ENCODE measurements at places on chromosomes 3 and 15.

- DNase-seq: no peak
Observed at GRCh38 chr3:112126511-112126911, 6.5 kb downstream of the GCSAM start.

GRCh38 chr15:96242761-96243160 lies 87.7 kb upstream of the NR2F2 start:
- DNase-seq: no peak

- DNase-seq: peak; percentile 31
Observed at GRCh38 chr3:179015551-179016020, 56.0 kb downstream of the ZMAT3 start.

DNA sequence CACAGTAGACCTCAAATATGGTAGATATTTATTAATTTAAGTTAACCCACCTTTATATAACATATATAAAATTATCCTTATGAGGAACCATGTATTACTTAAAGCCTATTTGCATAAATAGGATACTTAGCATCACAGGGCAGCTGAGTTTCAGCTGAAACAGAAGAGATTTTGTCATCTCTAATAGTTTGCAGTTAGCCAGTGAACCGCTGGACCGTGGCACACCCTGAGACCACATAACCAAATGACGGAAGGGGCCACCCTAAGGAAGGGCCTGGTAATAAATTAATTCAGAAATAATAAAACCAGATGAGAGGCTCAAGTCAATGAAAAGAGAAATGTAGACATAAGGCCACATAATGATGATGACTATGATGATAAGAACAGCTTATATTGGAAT lies 107.7 kb downstream of the MYO5A start:
- DNase-seq: no peak

- DNase-seq: no peak
Observed at GRCh38 chr3:122091602-122092295, 36.6 kb downstream of the CD86 start.

GRCh38 chr3:114872588-114872987 lies 274.5 kb downstream of the ZBTB20 start:
- no peak for DNase-seq

DNA sequence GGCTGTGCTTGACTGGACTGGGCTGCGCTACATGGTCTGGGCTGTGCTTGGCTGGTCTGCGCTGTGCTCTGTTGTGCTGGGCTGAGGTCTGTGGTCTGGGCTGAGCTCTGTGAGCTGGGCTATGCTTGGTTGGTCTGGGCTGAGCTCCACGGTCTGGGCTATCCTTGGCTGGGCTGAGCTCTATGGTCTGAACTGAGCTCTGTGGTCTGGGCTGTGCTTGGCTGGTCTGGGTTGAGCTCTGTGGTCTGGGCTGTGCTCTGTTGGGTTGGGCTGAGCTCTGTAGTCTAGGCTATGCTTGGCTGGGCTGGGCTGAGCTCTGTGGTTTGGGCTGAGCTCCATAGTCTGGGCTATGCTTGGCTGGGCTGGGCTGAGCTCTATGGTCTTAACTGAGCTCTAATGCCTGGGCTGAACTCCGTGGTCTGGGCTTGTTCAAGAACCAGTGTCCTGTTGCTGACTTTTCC lies 92.0 kb downstream of the PLXNA1 start:
- DNase-seq: peak; percentile 58

GRCh38 chr3:115239717-115240116 lies 92.6 kb upstream of the ZBTB20 start:
- DNase-seq: peak; percentile 69

DNA sequence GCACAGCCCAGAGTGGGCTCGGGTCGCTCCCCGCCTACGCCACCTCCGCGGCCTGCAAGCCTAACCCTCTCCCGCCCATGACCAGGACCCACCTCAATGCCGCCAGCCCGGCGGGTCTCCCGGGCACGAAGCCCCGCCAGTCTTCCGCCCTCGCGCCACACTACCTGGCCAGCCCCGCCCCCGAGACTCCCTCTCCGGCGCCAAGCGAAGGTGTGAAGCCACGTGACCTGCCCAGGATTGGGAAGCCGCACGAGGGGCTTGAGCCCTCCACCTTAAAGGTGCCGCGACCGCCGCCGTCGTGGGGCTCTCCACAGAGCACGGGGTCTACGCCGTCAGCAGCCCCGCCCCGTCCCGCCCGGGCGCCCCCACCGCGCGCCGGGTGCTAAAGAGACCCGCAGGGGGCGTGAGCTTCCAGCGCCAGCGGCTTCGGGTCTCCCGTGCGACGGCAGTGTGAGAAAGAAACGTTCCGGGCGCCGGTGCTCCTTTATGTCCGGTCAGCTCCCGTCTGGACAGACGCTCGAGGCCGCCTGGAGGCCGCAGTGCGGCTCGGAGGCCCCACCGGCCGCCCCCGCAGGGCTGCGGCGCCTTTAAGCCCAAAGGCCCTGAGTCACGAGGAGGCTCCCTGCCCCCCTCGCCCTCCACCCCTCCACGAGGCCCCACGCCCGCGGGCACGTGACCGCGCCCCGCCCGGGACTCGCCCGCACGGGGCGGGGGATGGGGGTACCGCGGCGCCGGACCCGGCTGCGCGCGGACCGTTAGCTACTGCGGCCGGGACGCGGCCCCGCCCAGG lies at the start of gene CPEB1:
TSS of gene CPEB1 (minus strand) at position 319 of the 790 bp plus-strand sequence. CDS start 18,904 bp downstream, outside the sequence.
- peak; percentile 53 for DNase-seq

GRCh38 chr15:49877117-49877872 lies 241.7 kb downstream of the ATP8B4 start:
- no peak for DNase-seq

GRCh38 chr3:171163101-171164066 lies 136.9 kb upstream of the SLC2A2 start:
- DNase-seq: no peak

GRCh38 chr15:89088605-89089315 lies 504 bp downstream of the ABHD2 start:
- no peak for DNase-seq

GRCh38 chr15:76976572-76977270 lies 18.2 kb upstream of the PSTPIP1 start:
- DNase-seq: no peak

DNA sequence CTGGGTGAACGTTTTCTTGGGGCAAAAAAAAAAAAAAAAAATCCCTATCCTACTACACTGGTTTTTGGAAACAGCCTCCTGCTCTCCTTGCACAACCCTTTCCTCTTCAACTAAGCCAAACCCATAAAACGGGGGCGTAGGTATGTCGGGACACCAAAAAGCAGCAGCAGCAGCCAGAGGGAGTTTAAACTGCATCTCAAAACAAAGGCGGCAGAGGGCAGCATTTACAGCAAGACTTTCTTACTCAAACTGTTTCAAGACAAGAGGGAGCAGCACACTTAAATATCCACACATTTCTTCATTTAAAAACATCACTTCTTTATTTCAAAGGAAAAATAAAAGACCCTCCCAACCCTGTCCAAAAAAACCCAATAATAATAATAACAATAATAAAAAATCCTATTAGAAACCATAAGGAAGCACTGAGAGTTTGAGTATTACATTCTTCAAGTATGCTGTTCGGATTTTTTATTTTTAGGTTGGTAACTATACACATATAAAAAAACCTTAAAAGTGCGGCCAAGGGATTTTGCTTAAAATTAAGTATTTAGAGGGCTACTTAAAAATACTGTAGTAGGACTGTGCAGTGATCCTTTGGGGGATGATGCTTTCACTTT lies 43.9 kb upstream of the PLXND1 start:
- DNase-seq: peak; percentile 40

GRCh38 chr3:110139821-110140220 lies 802.5 kb upstream of the DPPA4 start:
- no peak for DNase-seq

DNA sequence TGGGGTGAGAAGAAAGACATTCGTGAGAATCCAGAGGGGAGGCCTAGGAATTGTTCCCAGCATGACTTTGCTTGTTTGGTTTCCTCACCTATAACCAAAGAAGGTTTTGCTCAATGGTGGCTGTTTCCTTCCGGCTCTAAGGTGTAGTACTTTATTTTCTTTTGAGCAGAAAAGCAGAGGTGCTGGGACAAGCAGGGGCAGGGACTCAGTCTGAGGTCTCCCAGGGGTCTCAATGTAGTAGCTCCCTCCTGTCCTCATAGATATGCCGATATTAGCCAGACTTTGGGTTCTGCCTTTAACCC lies 41.6 kb downstream of the ZBTB38 start:
- no peak for DNase-seq

GRCh38 chr3:127985655-127986225 lies 66.5 kb upstream of the SEC61A1 start:
- DNase-seq: no peak

DNA sequence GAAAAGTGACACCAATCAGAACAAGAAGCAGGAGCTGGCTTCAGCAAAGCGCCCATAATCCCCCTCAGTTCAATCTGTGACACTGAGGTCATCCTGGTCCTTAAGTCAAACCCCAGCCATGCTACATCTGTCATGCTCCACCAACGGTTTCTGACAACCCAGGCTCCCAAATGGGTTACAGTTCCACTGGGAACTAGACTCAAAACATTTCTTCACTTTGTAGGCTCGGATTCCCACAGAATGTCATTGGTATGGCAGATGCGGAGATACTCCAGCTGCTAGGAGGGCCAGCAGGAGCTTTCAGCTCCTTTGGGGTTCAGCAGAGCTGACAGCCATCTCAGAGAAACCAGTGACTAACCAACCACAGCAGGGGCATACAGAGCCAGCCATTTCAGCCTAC lies 48.9 kb downstream of the SUMF1 start:
- no peak for DNase-seq

DNA sequence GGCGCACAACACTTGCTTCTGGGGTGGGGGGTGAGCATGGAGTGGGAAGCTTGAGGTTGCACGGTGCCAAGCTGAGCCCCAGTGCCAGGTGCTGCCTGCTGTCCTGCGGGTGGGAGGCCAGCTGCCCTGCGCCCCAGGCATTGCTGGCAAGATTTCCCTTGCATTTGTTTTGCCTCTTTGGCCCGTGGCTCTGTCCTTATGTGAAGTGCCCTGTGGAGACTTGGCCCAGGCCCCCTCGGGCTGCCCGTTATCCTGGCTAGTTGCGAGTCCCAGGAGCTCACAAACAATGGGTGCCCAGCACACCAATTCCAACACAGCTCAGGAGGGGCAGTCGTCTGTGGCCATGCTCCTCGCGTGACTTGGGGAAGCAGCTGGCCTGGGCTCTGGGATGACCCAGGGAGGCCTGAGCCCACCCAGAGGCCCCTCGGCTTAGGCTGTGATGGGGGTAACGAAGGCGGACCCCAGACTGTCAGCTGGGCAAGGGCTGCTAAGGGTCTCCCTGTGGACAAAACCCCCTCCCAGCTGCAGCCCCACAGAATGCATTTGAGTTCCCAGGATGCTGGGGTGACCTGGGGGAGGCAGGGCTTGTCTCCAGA lies 5.9 kb downstream of the C3orf22 start:
- DNase-seq: no peak

DNA sequence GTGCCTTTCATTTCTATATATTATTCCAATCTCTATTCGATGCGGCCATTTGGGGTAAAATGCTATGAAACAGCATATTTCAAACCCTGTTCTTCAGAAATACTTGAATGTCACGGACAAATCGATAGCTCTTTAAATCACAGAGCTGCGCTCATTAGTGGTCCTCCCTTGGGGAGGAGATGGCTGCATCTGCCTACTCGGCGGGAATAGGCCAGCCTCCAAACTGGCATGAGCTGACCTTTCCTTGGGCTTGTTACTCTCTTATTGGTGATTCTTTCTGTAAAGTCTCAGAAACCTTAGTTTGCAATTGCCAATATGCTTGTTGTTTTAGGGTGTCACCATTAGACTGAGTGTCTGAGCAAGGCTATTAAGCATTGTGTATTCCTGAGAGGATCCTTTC lies 120.9 kb downstream of the BDH1 start:
- DNase-seq: no peak

DNA sequence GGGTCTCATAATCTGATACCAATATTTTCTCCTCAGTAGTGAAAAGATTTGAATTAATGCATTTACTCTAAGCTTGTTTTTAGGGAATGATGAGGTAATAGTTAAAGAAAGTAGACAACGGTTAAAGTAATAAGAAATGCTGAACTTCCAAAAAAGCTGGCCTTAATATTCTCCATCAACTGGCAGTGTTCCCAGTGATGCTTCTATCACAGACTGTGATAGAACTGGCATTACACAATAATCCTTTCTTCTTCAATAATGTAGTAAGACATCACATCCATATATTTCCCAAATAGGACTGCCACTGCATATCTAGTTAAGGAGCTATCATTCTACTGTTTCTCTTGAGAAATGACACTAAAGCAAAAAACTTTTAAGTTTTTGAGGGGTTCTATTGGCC lies 188.7 kb downstream of the IL5RA start:
- no peak for DNase-seq

- no peak for DNase-seq
Observed at GRCh38 chr15:62067448-62068044, 769 bp downstream of the C2CD4A start.

GRCh38 chr3:146640955-146641867 lies 36.1 kb upstream of the PLSCR5 start:
- DNase-seq: peak; percentile 4

DNA sequence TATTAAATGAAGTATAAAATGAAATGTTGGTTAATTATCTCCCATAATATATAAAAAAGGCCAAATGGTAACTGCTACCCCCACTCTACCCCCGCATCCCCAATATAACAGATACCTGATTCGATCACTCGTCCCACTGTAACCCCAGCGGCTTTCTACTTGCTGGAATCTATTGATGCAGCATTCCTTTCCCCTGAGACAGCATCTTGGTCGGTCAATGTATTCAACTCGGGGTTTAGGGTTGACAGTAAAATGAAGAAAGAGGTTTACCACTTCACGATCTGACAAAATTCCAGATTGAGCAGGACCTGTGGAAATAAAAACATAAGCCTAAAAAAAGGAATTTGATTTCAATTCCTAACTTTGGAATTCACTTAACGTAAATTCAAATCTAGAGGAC lies 18.6 kb upstream of the C15orf40 start:
- DNase-seq: peak; percentile 21

DNA sequence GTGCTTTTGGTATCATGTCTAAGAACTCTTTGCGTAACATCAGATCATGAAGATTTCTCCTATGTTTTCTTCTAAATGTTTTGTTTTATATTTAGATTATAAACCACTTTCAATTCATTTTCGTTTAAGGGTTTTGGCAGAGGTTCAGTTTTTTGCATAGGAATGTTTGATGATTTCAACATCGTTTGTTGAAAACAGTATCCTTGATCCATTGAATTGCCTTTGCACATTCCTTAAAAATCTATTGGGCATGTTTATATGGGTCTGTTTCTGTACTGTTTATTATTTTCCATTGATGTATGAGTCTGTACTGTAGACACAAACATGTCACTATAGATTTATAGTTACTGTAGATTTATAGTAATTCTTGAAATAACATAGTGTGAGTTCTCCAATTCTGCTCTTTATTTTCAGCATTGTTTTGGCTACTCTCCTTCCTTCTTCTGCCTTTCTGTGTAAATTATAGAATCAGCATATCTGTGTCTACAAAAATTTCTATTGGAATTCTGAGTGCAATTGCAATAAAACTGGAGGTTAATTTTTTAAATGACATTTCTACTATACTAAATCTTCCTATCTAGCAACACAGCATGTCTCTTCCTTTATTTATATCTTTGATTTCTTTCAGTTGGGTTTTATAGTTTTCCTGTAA lies 374.0 kb downstream of the SV2B start:
- DNase-seq: no peak
